ENCODE measurements at places on chromosomes 5 and 9.

DNA sequence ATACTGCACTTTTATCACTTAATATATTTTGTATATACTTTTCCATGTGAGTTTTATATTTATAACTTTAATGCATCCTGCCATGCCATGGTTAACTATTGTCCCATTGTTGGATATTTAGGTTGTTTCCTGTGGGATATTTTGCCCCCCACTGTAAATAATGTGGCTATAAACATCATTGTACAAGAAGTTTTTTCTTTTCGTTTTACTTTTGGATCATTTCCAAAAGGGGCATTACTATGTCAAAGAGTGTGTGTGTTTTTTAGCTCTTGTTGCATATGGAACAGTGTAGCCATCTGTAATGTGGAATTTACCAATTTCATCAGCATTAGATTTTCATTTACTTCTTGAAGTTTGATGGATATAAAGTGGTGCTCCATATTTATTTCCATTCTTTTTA is 13.3 kb downstream of the ITGA2 start:
- DNase-seq: no peak

DNA sequence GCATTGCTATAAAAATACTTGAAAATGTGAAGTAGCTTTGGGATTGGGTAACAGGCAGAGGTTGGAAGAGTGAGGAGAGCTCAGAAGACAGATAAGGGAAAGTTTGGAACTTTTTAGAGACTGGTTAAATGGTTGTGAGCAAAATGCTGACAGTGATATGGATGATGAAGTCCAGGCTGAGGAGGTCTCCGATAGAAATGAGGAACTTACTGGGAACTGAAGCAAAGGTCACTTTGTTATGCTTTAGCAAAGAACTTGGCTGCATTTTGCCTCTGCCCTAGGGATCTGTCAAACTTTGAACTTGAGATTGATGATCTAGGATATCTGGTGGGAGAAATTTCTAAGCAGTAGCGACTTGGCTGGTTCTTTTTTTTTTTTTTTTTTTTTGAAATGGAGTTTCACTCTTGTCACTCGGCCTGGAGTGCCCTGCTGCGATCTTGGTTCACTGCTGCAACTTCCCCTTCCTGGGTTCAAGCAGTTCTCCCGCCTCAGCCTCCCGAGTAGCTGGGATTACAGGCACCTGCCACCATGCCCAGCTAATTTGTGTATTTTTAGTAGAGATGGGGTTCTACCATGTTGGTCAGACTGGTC is 998.9 kb downstream of the TLE1 start:
- no peak for DNase-seq

DNA sequence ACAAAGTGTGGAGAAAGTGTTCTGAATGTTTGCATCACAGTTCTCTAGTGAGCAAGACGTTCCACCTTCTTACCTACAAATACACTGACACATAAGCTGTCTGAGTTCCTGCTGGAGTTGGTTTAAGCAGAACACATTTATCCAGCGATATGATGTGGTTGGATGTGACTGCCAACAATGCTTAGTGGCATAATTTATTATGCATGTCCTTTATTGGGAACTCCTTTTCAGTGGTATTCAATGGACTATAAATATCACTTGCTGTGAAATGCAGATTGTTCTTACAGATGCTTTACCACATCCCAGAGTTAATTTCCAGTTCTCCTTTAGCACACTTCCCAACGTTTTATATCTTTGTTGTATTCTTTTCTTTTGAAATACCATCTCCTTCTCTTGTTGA is 222.2 kb downstream of the LURAP1L start:
- DNase-seq: no peak

DNA sequence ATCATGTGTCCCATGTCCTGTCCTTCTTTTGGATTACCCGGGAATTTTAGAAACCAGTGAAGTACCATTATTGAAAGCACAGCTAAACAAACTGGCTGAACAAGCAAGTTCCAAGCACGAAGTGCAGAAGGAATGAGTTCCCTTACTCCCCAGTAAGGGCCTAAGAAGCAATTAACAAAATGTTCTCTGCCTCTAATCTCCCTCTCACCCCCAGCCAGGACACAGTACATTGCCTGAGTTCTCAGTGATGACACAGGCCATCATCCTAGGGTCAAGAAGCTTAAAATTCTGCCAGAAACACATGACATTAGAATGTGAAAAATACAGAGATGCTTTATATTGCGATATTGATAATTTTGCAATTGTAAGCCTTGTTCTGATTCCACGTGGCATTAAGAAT is 118.0 kb downstream of the PLPPR1 start:
- no peak for DNase-seq

GRCh38 chr9:112555844-112556482 is 69.3 kb downstream of the KIAA1958 start:
- DNase-seq: no peak

DNA sequence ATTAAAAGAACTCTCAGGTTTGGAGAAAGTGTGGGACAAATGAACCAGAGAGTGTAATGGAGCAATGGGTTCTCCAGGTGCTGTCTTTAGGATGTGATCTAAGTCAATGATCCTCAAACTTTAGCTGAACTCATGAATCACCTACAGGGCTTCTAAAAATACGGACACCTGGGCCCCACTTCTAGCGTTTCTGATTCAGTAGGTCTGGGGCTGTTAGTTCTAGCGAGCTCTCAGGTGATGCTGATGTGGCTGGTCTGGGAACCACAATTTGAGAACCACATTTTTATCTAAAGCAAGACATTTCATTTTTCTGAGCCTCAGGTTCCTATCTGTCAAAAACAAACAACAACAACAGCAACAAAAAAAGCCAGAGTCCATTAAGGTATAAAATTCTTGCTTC is 35.1 kb upstream of the PCA3 start:
- DNase-seq: no peak

GRCh38 chr5:147509041-147509709 is 693 bp downstream of the DPYSL3 start:
- no peak for DNase-seq

DNA sequence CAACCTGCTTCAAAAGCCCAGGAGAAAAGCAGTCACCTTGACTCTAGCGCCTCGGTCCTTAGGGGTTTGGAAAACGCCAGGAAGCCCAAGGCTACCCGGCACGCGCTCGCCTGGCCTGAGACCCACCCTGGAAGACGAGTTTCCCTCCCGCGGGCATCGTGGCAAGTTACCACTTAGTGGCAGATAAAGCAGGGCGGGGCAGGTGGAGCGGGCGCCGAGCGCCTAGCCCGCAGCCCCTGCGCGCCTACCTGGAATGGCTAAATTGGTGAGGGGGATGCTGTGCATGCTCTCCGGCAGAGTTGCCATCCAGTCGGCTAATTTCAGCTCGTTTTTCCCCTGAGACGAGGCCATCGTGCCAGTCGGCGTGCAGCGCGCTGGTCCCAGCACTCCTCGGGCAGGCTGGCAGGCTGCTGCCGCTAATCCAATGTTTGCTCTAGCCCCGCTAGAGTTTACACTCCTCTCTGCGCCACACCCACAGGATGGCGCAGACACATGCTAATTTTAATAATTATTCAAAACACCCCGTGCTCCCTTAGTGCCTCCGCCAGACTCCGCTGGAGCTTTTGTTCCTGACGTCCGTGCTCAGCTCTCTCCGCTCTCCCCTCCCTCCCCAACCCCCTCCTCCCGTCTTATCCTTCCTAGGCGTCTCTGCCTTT is at the start of gene PLCXD3:
Gene PLCXD3 (minus strand): TSS at position 426 of the 656 bp plus-strand sequence. CDS start 75 bp downstream, at position 351.
- no peak for DNase-seq

GRCh38 chr5:171481571-171482433 is 62.4 kb downstream of the FGF18 start:
- no peak for DNase-seq

DNA sequence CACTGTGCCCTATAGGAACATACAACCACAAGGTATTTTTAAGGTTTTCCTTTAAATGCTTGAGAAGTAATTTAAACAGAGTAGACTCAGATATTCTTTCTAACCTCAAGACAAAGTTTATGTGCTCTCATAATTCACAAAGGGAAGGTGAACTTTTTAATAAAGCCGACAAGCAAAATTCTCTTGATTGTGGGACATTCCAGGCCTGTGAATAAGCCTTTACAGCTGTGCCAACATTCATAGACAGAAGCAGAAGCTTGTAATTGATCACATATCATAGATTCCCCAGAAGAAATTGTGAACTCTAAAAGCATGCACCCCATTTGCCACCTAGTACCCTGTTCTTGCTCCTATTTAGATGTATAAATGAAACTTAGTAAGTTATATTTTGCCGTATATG is 1107.8 kb upstream of the SEMA6A start:
- no peak for DNase-seq

DNA sequence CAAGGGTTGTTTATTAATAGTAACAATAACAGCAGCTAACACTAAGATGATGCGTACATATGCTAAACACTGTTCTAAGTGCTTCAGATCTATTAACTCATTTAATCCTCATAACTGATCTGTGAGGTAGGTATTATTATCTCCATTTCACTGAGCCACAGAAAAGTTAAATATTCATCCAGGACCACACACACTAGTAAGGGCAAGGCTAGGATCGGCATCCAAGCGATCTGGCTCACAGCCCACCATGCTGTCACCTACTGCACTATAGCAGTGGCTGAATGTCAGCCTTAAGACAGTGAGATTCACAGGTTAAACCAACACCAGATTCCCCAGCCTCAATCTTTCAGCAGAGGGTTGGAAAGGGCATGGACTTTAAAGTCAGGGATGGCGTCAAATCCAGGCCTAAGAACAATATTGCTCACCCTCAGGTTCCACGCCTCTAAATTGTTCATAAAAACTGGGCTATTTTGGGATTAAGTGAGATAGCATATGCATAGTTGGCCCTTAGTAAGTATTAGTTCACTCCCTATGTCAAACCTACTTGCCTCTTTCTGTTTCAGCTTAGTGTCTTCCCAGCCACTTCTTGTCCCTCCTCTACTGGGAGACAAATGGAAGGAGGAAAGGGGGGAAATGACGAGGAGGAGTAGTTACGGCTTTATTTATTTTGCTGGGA is 150.8 kb downstream of the MAPKAP1 start:
- no peak for DNase-seq

DNA sequence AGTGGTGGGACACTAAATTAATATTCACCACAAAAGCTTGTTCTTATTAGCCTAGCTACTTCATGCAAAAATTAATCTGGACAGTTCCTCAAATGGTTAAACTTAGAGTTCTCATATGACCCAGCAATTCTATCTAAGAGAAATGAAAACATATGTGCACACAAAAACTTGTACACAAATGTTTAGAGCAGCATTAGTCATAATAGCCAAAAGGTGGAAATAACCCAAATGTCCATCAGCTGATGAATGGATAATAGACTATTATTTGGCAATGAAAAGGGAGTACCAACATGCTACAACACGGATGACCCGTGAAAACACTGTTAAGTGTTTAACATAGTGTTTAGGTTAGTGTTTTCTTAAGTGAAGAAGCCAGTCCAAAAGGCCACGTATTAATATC is 32.8 kb upstream of the TNIP1 start:
- DNase-seq: no peak
